ENCODE measurements at places on chromosomes 12 and 14.

DNA sequence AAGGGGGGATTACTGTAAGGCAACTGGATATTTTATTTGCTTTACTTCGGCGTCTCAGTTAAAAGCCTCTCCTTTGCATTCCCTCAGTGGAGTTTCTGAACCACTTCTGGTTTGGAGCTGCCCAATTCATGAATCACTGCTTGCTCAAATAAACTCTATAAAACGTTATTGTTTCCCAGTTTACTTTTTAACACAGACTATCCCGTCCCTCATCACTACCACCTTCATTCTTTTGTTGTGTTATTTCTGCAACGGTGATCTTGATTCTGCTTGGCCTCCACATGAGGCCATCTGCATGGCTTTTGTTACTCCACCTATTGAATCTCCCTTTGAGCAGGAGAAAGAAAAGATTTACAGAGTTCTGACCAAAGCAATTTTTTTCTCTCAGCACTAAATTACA lies 104.0 kb upstream of the PLEKHA5 start:
- no peak for DNase-seq

DNA sequence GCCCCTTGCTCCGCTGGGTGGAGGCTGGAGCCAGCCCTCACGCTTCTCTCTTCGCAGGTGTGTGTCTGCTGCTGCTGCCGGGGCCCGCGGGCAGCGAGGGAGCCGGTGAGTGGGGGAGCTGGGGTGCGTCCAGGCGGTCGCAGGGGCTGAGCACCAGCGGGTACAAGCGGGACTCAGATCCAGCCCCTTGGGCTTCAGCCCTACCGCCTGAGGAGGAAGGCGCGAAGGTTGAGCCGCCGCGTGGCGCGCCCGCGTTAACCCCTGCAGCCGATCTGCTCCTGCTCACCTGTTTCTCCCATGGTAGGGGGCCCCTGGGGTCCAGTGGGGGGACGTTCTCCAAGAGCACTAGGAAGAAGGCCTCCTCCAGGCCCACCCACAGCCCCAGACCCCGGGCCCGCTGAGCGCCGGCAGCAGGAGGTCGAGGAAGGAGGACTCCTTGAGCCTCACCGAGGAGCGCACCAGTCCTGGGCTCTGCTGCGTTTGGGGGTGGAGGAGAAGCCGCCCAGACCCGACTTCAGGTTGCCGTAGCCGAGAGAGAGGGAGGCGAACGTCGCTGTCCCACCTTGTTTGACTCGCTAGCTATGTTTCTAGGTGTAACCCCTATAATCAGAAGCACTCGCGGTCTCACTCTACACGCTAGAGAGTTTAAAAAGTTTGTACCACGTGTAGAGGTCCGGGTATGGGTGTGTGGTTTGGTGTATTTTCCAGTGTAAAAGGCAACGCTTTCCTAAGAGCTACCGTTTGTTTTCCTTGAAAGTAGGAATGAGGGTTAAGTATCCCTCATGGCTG lies 834 bp downstream of the COCH start:
- DNase-seq = no peak

DNA sequence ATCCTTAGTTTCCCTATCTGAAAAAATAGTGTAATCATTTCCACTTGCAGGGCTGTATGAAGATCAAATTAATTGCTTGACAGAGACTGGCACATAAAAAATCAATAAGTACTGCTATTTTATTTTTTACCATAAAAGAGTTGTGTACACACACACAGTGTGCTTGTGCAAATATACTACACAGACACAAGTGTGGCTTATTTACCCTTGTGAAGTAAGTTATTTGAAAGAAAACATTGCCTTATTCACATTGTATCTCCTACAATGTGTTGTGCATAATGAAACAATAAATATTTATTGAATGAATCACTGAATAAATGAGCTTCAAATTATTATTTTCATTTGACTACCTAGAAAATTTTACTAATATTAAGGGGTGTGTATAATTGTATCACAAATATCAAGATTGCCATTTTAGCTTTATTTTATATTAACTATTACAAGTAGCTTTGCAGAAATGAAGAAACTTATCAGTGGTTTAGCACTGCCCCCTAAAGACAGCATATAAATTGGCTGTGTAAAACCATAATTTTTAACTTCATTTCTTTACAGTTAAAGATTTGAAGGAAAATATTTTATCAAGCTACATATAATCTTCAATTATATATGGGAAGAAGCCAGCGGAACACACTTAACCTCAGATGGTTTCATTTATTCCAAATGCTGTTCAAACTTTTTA lies 11.3 kb downstream of the GARIN6 start:
- no peak for DNase-seq

GRCh38 chr14:74324931-74325361 lies 22.2 kb upstream of the ABCD4 start:
- no peak for DNase-seq

DNA sequence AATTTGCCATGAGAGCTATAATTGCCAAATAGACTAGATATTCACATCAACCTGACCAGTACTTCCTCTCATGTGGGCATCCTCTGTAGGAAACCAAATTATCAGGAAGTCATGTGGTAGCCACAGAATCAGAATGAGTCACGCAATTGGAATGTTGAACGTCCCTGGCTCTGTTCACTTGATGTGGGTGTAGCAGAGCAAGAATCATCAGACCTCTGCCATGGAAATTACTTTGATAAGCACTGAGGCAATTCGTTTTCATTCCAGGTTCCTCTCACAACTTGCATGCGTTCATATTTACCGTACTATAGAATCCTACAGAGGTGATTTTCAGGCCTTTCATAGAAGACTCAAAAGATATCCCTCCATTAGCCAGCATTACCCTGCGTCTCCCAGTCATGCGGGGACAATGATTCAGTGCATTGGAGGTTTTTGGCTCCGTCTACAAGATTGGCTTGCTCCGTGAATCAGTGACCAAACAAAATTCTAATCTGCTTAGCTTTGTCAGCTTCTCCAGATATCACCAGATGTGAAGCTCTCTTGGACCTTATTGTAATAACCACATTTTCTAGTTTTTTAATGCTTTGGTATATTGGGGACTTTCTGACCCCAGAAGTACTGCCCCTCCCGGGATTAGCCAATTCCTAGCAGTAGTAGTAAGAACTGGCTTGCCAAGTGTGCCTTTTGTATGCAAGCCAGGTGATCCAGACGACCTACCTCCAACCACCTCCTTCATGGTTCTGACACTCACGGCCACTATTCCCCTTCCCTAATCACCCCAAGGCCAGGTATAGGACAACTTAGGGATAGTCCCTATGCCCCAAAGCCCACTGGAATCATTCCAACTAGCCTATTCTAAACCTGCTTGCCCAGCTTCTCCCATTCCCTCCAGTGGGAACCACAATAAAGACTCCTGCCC lies 133.4 kb downstream of the KICS2 start:
- no peak for DNase-seq
